Erythroblast (primary cell): ENCODE measurements at places on chromosomes 5 and 9.

DNA sequence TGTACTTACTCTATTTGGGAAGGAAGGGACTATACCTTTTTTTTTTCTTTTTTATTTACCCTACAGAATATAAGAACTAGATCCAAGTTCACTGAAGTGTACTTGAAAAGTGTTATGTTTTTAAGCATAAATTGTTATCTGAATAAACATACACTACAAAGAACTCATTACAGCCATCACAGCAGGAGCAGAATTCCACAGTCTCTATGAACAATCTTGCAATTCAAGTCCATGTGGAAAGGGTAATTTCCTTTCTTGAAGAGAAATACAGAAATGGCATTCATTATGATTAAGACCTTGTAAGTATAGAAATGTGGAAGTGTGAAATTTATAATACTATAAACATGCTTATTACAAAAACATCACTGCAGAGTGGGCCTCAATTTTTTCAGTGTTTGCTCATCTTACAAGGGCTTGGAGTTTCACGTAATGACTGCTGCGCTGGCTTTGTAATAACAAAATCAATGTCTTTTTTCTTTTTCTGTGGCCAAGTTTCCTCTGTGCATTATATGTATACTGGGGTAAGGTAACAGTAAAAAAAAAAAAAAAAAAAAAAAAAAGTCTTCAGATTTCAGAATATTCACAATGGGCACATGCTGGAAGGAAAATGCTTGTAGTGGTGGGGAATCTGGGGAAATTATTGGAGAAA lies 77.0 kb upstream of the GNA14 start:
- no peak for DNase-seq

DNA sequence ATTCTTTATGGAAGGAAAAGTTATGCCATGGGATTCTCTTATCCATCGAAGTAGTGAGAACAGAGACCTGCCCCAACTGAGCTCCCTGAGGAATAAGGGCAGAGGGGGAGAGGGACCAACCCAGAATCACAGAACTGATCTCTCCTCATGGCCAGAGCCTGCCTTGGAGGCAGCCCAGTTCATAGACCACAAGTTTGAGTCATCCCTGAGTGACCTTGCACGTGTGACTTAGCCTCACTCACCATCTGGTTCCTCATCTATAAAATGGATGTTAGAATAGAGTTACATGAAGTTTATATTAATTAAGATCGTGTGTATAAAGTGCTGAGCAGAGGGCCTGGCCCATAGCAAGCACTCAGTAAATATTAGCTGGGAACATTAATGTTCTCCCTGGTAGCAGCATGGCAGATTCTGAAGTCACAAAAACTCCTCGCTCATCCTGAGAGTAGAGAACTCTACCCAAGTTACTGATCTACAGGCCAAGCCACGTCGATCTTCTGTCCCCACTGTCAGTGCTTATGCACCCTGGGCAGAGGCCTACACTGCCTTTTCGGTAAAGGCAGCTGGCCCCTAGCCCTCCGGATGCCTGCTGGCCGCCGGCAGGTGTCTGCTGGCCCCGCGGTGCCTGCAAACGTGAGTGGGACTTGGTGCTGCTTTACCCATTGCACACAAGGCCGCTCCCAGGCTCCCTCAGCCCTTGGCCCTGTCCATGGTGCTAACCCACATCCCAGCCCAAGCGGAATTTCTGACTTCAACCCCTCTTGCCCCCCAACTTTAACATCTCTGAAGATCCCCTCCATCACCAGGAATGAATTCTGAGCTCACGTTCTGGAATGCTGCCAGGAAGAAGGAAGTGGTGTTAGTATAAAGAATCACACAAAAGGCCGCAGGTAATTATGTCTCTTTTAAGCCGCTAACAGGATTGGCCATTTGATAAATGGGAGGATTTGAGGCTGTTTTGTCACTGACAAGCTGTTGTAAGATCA lies 61.1 kb upstream of the ARAP3 start:
- peak; percentile 23 for DNase-seq

DNA sequence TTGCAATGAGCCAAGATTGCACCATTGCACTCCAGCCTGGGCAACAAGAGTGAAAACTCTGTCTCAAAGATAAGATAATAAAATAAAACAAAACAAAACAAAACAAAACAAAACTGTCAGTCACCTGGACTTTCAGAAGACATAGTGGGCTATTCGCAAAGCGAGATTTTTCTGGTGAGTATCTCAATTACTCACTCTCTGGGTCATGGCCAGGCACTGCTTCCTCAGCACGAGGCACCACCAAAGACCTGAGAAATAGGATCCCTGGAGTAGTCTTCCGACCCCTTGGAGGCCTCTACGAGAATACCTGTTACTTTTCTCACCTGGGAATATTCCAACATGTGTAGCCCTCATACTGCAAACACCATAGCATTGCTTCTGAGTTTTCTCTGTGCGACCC lies 201.7 kb upstream of the ZNF618 start:
- DNase-seq, result no peak

DNA sequence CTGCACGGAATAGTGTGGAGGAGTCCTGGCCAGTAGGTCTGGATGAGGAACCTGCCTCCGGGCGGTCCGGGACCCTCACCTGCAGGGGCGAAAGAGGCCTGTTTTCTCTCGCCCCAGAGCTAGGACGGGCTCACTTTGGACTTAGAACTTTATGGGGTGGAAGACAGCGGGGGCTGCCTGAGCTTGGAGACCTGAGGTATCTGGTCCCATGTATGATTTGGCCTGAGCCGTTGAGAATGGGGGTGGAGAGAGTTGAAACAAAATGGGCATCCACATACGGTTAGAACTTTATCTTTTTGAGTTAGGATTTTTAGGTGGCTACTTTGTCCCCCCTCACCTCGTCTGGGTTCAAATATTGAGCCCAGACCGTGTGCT lies 681 bp upstream of the ETF1 start:
- DNase-seq, result no peak

- DNase-seq, result no peak
Observed at GRCh38 chr5:69129413-69129812, 35.6 kb downstream of the SLC30A5 start.

DNA sequence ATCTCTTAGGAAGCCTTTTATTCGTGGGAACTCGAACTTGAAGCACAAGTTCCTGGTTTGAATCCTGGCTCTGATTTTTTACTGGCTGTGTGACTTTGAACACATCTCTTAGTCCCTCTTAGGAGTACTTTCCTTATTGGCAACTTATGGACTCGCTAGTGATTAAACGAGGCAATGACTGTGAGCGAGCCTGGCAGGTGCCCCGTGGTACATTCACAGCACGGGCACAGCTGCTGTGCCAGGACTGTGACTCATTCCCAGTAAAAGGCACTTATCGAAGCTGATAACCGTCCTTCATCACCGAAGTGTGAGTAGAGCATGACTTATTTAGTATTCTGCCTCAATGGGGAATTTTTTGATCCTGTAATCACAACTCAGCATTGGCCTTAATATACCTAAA lies 22.7 kb downstream of the CFAP90 start:
- no peak for DNase-seq

DNA sequence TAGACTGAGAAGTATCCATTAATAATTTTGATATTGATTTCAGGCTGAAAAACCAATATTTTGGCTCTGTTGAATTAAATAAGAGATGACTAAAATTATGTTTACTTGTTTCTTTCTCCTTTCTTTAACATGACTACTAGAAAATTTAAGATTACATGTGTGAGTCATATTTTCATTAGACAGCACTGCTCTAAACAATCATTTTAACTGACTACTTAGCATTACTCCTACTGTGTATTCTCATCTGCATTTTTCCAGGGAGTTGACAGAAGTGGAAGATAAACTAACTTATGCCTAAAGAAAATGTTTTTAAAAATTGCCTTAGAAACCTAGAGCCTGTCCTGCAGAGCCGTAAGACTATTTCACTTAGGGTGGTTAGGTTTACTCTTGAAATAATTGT lies 29.1 kb downstream of the TNC start:
- DNase-seq, result no peak

DNA sequence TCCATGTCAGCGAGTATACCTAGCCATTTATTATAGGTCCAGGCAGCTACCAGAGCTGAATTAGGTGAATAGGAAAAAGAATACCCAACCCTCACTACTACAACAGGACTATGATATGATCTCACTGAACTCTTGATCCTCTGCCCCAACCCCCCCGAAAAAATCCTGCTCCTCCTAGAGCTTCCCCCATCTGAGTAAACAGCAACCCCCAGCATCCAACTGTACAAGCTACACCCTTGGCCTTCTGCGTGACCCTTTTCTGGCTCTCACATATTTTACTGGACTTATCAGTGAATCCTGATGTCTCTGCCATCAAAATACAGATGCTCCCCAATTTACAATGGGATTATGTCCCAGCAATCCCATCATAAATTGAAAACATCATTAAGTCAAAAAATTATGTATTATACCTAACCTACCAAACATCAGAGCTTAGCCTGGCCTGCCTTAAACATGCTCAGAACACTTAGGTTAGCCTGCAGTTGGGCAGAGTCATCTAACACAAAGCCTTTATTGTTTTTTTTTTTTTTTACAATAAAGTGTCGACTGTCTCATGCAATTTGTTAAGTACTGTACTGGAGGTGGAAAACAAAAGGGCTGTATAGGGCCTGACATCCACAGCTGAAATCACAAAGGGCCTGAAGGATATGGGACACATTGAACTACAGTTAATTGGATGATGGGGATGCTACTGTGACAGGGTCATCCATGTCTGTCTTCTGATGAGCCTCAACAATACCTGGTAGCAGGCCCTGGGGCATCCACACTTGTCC lies 128.9 kb upstream of the ERCC6L2 start:
- no peak for DNase-seq

- no peak for DNase-seq
Observed at GRCh38 chr5:23742701-23743100, 235.3 kb downstream of the PRDM9 start.

DNA sequence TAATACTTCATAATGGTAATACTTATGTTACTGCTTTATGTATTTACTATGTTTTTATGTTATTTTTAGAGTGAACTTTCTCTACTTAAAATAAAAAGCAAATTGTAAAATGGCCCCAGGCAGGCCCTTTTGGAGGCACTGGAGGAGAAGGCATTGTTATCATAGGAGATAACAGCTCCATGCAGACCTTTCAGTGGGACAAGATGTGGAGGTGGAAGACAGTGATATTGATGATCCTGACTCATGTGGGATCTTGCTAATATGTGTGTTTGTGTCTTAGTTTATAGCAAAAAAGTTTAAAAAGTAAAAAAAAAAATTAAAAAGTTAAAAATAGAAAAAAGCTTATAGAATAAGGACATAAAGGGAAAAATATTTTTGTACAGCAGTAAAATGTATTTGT lies 74.5 kb downstream of the IQGAP2 start:
- peak; percentile 35 for DNase-seq

- peak; percentile 32 for DNase-seq
Observed at GRCh38 chr5:123421773-123422172, 1.4 kb downstream of the CEP120 start.

- DNase-seq, result no peak
Observed at GRCh38 chr9:35272989-35273388, 111.2 kb downstream of the UNC13B start.

- DNase-seq, result no peak
Observed at GRCh38 chr9:127122176-127123063, at the start of gene ANGPTL2. Gene ANGPTL2 (minus strand): TSS chr9:127122635. CDS start chr9:127108731, 13,904 bp downstream.

DNA sequence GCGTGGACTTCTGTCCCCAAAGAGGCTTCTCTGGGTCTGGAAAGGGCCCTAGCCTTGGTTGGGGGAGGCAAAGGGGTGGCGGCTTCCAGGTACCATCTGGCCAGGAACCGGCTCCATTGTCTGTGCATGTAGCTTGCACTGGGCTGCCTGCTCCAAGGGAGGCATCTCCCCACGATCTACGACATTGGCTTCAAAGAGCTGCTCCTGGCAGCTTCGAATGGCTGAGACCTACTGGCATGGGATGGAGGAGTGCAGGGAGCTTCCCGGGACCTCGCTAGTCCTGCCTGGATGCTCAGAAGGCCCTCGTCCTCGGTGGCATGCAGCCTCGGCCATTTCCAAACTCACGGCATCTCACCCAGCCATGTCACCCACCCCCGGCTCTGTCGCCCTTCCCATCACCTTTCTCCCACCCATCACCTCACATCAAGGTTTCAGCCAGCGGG lies 137.8 kb downstream of the KCNIP1 start:
- DNase-seq, result no peak

- DNase-seq, result no peak
Observed at GRCh38 chr5:75167345-75167744, 69.3 kb downstream of the ANKRD31 start.

- peak; percentile 82 for DNase-seq
Observed at GRCh38 chr5:180494510-180495181, 467 bp downstream of the CNOT6 start.

GRCh38 chr9:113708821-113709713 lies 167.0 kb upstream of the ZNF618 start:
- DNase-seq, result no peak

DNA sequence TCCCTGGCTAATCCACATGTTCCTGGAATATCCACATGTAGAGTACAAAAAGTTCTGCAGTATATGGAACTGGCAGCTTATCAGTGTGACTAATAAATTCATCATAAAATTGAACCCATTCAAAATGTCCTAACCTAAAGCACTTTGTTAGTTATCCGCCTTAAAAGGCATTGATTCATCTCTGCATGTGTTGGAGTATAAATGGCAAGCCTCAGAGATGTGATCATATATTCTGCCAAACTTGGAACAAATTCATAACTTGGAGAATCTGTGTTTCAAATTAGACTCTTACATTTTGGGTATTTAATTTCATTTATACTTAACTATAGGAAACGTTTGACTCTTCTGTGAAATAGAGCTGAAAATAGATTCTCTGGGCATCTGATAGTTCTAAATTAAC lies 25.2 kb upstream of the NREP start:
- DNase-seq, result no peak

DNA sequence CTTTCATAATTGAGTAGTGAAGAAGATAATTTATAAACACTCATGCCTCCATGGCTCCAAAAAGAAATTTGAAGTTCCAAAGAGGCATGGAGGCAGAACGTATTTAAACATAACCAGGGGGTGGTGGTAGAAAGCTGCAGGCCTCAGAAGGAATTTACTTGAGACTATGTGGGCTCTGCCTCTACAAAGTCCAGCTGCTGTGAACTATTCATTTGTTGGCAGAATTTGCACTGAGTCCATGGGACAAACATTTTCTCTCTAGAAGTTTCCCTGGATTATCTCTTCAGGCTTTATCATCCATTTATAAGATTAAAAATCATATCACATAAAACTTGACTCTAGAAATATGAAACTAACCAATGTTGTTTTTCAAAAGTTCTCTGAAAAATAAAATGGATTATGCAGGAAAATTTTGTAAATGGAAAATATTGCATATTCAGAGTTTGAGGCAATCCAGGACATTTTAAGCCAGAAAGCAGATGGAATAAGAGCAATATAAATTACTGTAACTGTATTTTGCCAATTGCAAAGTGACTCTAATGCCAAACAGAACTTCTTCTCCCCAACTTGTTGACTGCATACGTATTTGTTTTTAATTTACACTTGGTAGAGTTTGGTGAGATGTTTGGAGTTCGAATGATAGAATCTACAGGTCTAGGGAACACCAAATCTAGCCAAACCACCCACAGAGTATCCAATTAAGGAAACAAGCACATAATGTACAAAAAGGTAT lies 258.2 kb downstream of the ENC1 start:
- DNase-seq, result no peak

DNA sequence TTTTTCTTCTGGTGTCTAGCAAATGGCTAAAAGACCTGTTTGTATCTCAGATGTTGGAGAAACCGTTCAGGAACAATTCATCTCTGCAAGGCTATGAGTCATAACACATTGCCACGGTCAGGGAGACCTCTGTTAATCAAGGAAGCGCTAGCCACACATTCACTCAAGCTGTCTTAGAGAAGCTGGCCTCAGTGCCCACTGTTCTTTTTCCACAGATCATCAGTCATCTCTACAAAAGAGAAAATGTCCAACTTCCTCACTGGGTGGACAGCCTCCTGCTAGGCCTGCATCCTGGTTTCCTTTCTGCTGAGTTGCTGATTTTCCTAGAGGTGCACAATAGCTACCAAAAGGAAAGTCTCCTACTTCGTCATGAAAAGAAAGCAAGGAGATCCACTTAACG lies 360.5 kb downstream of the BNC2 start:
- no peak for DNase-seq
